ENCODE measurements at places on chromosomes 1 and 21.

DNA sequence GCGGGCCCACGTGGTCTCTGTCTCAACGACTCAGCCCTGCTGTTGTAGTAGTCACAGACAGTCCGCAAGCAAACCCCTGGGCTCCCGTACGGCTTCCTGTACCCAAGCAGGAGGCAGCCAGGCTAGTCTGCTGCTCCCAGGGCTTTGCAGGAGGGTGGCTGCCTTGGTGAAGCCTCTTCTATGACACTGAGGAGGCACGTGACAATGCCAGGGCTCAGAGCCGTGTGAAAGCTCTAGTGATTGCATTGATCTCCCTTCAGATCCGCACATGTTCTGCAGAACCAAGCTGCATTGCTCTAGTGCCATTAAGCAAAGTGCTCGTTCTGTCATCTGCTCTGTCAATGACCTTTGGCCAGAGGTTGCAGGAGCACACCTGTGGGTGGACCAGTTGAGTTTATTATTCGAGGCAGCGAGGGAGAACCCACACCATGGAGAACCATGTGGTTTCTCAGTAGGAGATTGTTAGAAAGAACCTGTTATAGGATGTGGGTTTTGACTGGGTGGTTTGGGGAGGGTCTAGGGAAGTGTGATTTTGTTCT lies 18.0 kb downstream of the UMODL1 start:
- no peak for DNase-seq

DNA sequence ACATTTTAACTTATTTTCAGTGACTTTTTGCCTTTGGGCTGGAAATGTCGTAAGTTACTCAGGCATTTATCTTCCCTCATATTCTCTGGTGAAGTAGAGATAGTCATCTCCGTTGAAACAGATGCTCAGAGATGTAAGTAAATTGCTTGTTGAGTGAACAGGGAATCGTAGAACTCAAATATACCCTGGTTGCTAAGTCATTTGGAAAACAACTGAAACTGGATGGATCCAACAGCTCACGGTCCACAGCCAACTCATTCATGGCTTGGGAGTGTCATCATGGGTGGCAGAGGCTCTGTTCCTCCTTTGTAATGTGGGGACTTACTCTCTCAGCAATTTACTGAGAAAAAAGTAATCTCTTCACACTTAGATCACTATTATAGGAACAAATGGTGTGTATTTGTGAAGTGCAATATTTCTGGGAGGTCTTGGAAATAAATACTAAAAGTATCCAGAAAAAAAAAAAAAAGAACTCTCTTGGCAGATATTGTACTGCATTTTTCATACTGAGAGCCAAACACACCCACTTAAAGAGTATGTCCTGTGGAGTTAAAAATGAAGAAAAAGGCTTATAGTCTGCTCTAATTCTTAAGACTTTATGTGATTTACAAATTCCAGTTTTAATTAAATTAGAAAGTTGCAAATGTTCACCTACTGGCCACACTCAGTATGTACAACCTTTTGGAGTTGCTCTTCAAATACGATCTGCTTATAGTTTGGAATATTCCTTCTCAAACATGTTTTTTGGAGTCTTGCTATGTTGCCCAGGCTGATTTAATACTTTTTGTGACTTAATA lies 107.4 kb downstream of the LEPR start:
- DNase-seq, result no peak

- no peak for DNase-seq
These were observed 396.3 kb downstream of the SETD4 start for GRCh38 chr21:35663856-35664606.

GRCh38 chr1:161779393-161779792 lies 13.3 kb downstream of the ATF6 start:
- no peak for DNase-seq

- DNase-seq, result no peak
These were observed 67.9 kb downstream of the ATP5PO start for GRCh38 chr21:33847588-33848248.

DNA sequence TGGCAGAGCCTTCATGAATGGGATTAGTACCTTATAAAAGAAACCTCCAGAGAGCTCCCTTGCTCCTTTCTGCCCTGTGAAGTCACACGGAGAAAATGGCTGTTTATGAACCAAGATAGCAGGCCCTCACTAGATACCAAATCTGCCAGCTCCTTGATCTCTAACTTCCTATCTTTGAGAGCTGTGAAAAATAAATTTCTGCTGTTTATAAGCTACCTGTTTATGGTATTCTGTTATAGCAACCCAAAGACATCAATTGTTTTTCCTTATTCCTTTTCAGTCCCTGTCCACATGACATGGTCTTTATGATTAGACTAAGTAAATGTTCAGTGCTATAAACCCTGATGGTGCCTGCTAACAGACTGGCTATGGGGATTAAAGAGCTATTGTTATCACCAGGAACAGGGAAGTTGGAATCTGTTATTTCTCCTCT lies 9.7 kb upstream of the STIL start:
- no peak for DNase-seq

- no peak for DNase-seq
These were observed 38.6 kb downstream of the PDE9A start for GRCh38 chr21:42691901-42692559.

DNA sequence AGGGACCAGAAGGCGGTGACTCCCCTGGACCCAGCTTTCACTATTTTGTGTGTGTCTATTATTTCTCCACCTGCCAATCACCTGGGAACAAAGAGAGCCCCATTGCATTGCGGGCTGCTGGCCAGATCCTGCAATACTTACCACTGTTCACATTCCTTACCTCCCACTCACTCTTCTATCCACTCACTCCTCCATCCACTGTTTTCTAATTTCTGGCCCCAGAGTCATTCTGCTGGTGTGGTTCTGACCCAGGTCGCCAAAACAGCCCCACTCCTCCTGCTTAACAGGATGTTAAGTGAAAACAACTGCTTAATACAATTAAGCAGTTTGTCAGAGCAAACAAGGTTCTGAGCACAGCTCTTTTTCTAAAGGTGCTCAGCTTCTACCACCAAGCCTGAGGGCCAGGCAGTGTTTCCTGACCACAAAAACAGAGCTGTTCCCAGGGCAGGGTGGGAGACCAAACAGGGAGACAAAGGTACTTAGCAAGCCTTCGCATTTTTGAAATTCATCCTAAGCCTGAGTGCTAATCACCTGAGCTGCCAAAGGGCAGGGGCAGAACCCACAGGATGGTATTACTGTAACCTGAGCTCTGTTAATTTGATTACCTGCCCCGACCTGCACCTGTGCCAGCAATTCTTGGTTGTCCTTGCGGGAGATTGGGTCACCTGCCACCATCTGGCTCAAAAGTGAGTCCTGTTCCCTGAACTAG lies 38.5 kb upstream of the EFCAB14 start:
- DNase-seq, result peak; percentile 92

DNA sequence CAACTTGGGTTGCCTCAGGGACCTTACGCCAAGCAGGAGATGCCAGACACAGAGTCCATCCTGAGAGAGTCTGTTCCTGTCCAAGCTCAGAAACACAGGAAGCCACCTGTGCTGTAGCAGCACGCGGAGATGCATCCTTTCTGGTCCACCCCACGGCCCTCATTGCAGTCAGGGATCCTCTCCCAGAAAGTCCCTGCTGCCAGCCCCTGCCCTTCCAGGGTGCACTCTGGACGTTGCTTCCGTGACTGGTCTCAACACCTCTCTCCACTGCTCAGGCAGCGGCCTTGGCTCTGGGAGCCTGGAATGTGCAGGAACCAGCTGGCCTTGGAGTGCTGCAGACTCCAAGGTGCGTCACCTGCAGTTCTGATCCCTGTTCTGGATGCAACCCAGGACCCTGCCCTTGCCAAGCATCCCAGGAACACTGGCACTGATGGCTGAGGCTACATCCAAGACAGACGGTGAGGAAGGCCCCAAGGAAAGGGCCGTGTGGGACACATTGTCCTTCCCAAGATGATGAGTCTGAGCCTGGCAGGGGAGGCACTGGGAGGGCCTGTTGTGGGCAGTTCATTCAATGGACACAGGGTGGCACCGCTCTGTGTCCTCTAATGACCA lies 21.7 kb upstream of the COL6A1 start:
- DNase-seq, result no peak

- DNase-seq, result no peak
These were observed 74.0 kb upstream of the SAMSN1 start for GRCh38 chr21:14620152-14620551.

DNA sequence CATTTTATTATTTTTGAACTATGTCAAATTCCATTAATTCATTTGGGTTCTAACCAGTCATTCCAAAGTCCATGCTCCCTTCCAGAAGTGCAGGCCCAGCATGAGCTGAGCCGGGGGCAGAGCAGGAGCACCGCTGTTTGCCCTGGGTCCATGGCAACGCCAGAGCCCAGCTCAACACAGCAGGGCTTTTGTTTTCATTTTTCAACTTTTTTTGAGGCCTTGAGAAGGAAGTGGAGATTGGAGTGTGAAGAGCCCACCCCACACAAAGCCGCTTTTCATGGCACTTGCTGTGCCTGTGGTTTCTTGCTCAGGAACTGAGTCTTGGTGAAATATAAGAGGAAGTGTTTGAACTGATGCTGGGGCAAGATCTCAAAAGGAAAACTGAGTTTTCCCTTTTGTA lies 13.2 kb upstream of the PRMT2 start:
- no peak for DNase-seq

GRCh38 chr1:77553568-77554291 lies 128.7 kb downstream of the ZZZ3 start:
- DNase-seq, result no peak

DNA sequence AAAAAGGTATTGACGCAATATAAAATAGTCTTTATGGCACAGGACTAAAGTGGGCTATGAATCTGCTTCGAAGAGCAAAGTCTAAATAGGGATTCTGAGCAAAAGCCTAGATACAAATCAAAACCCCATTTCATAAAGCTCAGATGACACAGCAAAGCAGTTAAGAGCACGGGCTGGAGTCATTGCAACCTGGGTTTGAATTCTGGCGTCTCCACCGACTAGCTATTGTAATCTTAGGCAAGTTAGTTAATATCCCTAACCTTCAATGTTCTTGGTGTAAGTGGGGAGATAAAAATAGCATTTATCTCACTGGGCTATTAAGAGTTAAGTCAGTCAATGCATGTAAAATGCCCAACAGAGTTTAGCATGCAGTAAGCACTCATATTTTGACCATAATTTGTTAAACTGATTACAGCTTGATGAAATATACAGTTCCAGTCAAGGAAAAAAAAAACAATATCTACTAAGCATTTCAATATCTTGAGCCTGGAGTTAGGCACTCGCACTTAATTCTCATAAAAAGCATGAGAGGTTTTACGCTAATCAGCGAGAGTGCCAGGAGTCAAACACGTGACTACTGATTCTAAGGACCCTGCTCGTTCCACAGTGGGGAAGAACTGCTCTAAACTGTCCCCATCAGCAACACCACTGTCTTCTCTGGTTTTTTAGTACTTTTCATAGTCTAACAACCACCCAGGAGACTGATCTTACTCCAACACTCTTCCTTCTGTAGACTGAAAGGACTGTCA lies 75.5 kb downstream of the JAK1 start:
- DNase-seq, result no peak

DNA sequence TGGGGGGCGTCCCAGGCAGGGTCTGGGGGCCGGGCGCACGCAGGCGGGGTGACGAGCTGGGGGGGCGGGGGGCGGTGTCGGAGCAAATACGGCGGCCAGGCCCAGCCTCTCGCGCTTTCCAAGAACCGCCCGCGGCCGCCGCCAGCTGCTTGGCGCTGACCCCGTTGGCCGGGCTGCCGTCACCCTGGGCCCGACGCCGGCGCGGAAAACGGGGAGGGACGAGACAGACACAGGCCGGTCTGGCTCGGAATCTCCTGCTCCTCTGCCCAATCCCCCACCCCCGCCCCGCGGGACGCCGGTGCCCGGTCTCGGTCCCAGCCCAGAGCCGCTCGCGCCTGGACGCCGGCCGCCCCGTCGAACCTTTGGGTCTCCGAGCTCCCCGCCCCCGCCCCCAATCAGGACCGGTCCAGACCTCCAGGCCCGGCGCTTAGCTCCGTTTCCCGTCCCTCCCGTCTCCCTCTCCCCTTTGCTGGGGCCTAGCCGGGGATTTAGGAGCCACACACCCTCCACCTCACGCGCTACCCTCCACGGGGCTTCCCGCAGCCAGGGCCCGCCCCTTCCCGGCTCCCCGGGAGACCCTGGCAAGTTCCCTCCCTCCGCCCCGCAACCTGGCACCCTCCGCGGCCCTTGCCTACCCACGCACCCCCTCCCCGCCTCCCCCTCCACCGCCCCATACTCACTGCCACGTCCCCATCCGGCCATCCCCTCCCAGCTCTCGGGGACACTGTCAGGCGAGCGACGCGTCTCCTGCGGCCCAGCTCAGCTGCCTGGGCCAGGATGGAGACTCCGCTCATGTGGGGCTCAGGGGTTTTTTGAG lies 800 bp upstream of the MMP23B start:
- DNase-seq, result no peak

GRCh38 chr1:62687903-62688686 lies at the start of gene DOCK7:
TSS of gene DOCK7 (minus strand) at chr1:62688386. CDS start at chr1:62688264, 122 bp downstream.
- peak; percentile 76 for DNase-seq

DNA sequence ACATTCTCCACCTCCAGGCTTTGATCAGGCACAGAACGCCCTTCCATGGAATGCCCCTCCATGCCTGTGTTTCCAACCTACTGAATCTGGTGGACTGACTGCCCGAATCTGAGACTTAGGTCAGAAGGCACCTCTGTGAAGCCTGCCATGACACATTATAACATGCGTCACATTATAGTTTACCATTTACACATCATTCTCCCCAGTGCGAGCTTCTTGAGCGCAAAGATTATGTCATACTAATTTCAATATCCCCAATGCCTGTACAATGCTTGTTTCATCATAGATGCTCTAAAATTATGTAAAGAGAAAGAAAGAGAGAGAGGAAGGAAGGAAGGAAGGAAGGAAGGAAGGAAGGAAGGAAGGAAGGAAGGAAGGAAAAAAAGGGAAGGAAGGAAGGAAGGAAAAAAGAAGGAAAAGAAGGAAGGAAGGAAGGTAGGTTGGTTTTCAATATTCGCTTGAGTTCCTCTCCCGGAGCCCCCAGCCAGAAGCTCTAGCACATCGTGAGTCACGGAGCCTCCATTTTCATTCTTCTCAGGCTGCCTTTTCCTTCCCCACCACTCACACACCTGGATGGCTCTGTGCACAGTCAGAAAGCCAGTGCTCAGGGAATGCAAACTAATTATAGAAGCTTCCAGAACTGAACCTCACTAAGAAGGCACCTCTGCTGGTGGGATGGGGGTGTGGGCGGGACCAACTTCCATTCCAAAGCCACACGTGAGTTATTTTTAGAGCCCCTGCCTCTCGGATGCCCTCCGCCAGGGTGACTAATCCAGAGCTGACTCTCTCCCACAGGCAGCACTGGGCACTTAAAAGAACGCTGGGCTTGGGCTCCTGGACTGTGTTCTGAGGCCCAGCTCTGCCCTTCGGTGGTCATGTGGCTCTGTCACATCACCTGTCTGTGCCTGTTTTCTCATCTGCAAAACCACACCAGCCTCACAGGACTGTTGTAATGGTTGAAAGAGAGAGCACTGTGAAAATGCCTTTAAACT lies 27.4 kb downstream of the LAMB3 start:
- DNase-seq, result no peak

- DNase-seq, result no peak
These were observed 34.2 kb downstream of the SYF2 start for GRCh38 chr1:25197982-25198662.
